ENCODE measurements at places on chromosomes 4 and X.

DNA sequence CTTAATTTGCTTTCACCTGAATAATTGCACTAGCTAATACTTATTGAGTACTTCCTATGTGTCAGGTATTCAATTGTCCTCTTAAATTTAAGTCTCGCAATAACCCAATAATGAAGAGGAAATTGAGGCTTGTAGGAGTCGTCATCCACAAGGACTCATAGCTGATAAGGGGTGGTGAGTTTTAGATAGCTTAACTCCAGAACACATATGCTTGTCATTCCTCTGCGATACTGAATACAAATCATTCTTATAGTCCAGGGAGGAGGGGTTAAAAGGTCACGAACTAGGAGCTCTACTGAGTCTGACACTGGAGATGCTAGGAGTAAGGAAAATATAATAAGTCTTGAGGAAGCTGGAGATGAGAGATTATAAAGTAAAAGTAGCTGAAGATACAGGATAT, 1.4 kb upstream of the PACRGL start:
- no peak for DNase-seq

DNA sequence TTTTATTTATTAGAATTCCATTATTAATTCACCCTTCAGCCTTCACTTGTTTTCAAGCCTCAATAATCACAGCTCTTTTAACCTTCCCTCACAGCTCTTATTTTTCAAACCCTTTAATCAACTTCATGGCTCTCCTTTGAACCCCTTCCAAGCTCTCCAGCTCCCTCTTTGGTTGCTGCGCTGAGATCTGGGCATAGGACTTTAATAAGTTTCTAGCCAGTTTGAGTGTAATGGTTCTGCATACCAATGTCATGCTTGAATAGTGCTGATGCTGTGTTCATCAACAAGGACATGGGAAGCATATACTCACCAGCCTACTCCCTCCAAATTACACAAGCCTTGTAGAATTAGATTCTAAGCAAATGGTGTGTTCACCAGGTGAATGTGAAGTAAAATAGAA, 3.5 kb upstream of the RNF212 start:
- no peak for DNase-seq

DNA sequence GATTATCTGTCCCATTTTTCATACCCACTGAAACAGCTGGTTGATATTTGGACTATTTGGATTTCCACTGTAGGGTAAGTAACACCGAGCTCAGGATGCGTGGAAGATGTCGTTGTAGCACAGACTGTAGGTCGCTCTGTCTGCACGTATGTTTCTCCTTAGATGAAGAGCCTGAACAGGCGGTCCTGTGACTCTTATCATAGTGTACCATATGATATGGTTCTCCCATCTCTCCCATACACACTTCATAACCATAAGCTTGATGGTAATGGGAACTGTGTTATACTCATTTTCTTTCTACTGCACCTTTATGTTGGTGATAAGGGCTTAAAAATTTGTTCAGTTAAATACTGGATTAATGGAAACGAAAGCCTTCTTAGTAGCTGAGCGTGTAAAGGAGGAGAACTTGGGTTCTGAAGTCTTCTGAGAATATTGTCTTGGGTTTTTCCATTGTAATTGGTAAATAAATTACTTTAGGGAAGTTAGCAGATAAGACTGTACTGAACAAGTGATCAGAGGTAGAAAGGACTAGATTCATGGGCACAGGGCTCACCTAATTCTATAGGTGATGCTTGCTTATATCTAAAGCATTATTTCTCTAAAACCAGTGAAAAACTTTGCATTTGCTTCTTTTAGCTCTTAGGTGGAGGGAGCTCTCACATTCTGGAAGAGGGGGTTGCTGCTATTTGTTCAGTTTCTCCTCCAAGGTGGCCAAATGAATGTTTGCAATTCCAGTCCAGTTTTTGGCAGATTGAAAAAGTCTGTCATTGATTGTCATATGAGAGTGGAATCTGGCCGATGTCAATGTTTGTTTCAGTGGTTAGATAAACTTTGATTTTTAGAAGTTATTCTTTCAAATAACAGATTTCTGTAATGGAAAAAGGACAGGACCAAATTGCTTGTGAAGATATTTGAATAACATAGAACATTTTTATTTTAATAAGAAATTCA, 15.8 kb downstream of the SMAD1 start:
- DNase-seq: no peak

- no peak for DNase-seq
Measured at GRCh38 chrX:43005561-43005960, 227.6 kb upstream of the PPP1R2C start.

- DNase-seq: no peak
Measured at GRCh38 chrX:17007134-17007768, 60.8 kb downstream of the REPS2 start.

GRCh38 chr4:11480683-11481082, 52.0 kb upstream of the HS3ST1 start:
- no peak for DNase-seq

GRCh38 chr4:26719954-26720552, 136.2 kb downstream of the TBC1D19 start:
- DNase-seq: peak; percentile 1

- no peak for DNase-seq
Measured at GRCh38 chrX:136750364-136750763, 30.4 kb downstream of the ARHGEF6 start.

DNA sequence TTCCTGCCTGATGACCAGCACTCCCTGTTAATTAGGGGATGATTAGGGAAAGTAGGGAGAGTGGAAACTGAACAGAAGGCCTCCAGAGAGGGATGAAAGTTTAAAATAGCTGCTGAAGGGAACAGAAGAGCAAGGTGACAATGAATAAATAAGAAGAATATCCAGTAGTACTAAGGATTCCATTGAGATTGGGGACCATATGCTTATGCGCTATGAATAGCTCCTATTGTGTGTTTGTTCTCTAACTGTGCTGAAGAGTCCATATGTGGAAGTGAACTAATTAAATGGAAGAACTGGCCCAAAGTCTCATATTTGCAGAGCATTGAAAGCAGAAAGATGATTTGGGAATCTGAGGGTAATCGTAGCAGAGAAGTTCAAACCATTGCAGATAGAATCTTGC, 137.0 kb downstream of the PRSS12 start:
- no peak for DNase-seq

DNA sequence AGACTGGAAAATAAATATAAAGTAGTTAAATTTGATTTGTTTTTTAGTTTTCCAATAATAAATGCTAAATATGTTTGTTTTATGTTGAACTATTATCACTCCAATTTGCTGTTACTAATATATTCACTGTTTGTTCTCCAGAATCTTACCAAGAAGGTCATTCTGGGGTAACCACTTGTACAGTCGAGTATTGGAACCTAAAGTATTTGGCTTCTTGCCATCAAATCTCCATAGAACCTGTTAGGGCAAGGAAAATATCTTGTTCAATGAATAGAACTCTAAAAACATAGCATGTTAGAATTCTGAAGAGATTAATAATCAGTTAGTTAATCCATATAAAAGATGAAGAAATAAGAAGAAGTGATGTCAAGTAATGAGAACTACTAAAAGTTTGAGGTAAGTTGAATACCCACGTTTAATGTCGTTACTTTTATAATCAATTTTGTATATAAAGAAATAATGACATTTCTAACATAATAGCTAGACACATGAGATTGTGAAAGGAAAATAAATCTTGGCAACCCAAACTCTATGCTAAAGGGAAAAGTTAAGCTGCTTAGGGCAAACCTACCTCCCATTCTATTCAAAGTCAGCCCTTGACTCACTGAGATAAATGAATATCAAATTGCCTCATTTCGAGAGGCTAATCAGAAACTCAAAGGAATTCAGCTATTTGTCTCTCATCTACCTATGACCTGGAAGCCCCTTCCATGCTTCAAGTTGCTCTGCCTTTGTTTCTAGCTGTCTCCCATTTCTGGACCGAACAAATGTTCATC, 15.3 kb downstream of the UGT2B15 start:
- no peak for DNase-seq

DNA sequence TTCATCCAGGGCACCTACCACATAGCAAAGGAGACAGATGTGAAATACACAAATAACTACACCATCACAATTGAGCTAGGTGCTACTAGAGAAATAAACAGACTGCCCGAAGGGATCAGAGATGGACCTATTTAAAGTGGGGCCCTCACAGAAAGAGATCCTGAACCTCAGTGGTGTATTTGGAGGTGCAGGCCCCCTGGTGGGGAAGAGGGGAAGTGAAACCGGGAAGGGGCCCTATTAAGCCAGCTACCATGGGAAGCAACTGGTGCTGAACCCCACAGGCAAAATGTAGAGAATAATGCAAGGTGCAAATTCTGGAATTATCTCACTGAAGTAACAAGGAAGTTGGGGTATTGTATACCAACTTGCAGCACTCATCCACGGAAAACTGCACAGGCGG, 78.6 kb upstream of the FAM9A start:
- no peak for DNase-seq

DNA sequence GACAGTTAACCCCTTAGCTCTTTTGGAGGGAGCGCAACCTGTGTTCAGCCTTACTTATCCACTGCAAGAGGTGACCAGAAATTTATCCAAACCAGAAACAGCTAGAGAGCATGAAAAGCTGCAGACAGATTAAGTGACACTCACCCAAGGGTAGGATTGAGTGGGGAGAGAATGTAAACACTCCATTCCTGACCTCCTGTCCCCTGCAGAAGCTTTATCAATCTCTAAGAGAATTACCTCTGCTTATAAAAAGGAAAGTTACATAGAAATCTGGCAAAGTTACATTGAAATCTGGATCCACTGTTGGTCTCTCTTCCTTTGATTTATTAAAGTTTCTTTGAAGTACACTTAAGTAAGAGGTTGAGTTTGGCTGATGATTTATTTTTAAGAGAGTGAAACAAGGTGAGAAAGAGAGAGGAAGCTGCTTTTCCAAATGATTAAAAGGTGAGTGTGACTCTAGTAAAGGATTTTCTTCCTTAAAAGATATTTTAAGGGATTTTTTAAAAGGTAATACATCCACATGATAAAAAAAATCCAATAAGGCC, 112.3 kb downstream of the ANAPC4 start:
- DNase-seq: no peak

DNA sequence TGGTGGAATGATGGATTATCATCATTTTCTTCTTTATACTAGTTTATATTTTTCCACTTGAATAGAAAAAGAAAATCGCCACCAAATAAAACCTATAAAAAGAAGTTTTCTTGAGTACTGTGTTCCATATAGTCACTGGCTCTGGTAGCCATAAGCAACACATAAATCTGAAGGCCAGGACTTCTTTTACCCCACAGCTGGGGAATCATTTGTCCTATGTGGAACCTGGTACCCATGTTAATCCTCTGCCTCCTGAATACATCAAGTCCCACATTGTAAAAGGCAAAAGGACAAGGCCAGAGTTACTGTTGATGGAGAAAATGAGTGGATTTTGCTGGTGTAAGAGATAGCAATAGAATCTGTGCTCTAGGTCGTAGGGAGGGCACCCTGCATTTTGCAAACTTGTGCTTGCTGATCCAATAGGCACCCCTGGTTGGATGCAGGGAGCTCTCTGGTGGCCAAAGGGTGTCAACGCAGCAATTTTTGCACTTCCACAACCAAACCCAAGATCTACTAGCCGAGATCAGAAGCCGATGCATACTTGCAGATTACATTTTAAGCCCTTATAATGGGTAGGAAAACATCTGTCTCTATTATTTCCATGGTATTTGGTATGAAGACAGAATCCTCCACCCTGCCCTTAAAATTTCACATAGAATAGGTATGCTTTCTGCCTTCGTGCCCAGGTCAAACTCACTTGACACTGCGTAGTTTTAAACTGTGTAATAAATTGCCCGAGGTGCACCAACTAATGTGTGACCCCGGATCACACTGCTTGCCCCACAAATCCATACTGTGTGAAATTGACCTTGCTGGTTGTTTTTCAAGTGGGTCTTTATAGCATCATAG, 146.2 kb upstream of the SCML1 start:
- peak; percentile 57 for DNase-seq

GRCh38 chrX:121836000-121836399, 788.6 kb downstream of the GLUD2 start:
- no peak for DNase-seq

GRCh38 chr4:88752076-88752463, 54.4 kb upstream of the NAP1L5 start:
- no peak for DNase-seq

DNA sequence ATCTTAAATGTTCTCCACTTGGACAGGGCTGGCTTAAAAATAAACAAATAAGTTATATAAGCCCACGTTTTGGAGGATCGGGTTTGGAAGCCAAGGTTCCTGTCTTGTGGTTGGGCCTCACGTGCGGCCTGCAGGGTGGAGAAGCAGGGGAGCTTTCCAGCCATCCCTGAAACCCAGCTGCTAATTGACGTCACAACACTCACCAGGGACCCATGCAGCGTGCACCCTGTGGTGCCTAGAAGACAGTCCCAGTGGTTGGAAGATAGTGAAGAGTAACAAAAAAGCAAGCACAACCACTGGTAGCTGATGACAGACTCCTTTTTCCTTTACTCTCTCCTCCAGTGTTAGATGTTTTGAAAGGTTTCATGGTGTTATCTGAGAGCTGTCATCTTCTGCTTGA, 142.0 kb upstream of the RBPJ start:
- no peak for DNase-seq

GRCh38 chr4:118979712-118980111, 91.1 kb downstream of the SYNPO2 start:
- no peak for DNase-seq

DNA sequence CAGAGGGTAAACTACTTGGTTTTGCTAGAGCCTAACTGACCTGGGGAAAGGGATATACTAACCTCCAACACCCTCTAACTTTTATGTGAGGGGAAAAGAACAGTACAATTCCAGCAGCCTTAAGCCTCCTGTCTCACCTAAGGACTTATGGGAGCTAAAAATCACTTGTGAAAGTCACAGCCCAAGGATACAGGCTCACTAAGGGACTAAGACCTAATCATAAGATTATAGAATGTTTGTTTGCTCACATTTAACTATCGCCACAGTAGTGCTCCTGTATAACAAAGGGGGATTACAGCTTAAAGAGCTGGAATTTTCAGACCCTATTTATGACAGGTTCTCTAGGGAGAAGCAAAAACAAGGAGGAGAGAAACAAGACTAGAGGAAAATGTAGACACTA, 548.7 kb downstream of the DACH2 start:
- DNase-seq: no peak

GRCh38 chrX:68710870-68711576, 63.6 kb downstream of the STARD8 start:
- DNase-seq: no peak

DNA sequence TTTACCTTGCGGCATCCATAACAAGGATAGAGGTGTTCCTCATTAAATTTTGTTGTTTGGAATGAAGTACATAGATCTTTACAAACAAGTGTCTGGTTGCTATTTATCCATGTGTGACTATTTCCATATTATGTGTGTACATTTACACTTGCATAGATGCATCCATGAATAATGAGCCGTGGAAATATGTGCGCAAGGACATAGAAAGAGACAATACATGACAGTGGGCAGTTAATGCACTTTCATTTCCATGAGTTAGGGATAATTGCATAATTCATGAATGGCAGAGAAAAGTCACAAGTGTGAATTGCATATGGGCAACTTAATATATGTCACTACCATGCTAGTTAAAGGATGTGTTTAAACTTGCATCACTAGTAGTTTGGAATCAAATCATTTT, 338.2 kb upstream of the PITX2 start:
- DNase-seq: no peak

Measured in NCI-H774 (cell line).